ENCODE measurements at places on chromosomes 11 and 22.

GRCh38 chr22:43136255-43136654 lies 6.9 kb downstream of the MCAT start:
- DNase-seq: peak; percentile 31

DNA sequence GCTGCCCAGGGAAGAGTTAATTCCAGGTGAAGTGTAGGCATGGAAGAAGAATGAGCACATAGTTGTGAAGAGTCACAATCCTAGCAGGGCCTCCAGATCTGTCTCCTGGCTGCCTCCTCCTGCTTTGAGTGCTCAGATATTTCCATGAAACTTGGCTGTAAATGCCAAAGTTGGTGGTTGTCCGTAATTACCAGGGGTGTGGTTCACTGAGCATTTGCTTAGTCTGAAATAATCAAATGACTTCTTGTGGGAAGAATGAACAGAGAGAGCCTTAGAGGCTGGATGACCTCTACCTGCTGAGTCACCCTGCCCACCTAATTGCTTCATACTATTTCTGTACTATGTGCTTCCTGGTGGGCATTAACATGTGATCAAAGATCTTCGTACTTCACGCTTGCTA lies 50.9 kb downstream of the APIP start:
- DNase-seq: no peak

DNA sequence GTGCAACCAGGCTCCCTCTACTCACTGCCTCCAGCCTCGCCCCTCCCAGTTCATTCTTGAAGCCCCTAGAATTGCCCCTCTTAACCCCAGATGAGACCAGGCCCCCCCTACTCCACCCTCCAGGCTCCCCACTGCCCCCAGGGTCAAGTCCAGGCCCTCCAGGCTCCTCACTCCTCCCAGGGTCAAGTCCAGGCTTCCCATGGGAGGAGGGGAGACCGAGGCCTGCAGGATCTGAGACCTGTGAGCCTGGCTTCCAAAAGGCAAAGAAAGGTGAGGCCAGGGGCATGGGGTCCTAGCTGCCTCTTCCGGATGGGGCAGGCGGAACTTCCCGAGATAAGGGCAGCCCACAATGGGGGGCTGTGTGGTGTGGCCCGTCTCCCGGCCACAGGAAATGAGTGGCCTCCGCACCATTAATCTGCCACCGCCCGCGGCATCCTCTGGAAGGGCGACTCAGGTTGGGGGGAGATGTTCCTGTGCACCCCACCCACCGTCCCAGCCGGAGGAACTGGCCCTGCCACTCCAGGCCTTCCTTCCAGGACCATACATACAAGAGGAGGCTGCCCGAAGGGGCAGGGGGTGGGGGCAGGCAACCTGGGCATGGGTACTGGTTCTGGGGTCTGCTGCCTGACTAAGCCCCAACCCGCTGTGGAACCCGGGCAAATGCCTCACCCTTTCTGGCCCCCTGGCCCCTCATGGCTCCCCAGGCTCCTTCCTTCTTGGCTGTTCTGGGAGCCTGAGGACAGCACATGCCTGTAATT lies 35.1 kb upstream of the WNT11 start:
- DNase-seq: no peak

DNA sequence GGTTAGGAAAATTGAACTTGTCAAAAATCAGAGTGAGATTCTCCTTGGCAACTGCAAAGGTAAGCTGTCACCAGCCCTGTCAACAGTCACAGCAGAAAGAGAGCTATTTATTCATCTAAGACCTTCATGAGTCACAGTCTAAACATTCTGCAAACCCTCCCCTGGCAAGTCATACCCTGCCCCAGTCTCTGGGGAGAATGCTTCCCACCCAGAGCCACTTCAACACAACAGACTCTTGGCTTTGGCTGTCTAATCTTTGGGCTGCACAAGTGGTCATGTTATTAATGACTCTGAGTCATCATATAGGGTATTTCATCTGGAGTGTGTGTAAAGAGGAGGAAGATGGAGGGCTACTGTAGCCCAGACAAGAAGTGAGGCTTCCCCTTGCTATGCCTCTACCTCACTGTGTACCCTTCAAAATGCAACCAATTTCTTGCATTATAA lies 153.4 kb downstream of the CCDC34 start:
- no peak for DNase-seq

- DNase-seq: no peak
These were observed 86.1 kb upstream of the SEPTIN5 start for GRCh38 chr22:19628038-19628776.

DNA sequence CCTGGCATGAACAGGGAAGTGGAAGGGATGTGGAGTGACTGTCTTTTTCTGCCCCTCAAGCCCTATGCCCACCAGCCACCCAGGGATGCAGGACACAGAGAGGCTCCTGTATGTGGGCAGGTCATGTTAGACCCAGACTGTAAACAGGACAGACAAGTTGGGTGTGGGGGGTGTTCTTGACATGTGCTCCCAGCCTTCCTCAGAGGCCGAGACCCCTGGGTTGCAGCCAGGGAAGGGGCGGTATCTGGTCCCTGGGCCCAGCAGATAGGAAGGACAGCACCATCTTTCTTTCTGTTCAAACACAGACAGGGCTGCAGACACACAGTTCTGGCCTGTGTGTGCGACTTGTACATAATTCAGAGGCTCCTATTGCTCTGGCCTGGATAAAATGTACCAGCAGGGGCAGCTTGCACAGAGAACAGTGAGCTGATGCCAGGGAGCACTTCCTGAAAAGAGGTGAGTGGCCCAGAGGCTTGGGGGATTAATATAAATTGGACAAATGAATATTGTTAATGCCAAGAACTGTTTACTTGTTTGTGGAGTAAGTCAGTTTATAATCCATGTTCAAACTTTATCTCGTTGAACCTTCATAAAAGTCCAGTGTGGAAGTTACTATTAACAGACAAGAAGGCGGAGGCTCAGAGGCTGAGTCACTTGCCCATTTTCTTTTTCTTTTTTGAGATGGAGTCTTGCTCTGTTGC lies 16.6 kb downstream of the GDPD5 start:
- DNase-seq: no peak
